Stimulated activated CD8-positive, alpha-beta memory T cell treated with anti-CD3 and anti-CD28 coated beads, Interleukin-4, amount 100 ng/mL, for 4 hours (primary cell): ENCODE measurements at places on chromosomes 5 and 9.

GRCh38 chr9:16314476-16314875, 556.0 kb downstream of the BNC2 start:
- no peak for DNase-seq

GRCh38 chr5:98906756-98907355, 22.0 kb downstream of the CHD1 start:
- DNase-seq = no peak

DNA sequence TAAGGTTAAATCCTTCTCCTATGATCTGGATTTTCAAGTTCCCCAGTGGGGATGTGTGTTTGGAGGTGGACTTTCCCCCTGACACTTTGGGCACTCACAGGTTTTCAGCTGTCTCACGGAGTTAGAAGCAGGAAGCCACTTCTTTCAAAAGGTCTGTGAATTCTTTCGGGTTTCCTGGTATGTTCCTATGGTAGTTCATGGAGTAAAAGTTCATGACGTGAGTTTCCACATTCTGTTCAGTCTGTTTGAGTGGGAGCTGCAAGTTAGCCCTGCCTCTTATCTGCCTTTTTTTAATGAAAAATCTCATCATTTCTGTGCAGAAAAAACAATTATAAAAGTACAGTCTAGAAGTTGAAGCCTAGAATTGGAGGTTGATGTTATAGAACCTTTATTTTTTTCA, 24.9 kb upstream of the SNCAIP start:
- no peak for DNase-seq

DNA sequence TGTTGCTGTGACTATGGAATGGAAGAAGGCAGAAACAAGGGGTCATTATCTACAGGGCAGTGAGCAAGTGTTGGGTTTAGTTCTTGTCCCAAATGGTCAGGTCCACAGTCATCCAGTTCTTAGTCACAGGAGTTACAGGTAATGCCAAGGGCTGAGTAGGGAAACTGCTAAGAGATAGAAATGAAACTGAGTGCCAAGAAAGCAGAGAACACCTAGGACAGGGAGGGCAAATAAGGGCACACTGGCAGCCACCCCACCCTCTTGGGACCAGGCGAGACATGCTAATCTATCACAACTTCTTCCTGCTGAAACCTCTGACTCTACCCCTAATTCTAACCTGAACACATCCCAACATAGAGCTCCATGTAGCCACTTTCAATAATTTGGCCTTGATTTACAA, 103.2 kb downstream of the KLF4 start:
- DNase-seq = no peak
